NCI-H510A (cell line): ENCODE measurements at places on chromosomes 4 and X.

DNA sequence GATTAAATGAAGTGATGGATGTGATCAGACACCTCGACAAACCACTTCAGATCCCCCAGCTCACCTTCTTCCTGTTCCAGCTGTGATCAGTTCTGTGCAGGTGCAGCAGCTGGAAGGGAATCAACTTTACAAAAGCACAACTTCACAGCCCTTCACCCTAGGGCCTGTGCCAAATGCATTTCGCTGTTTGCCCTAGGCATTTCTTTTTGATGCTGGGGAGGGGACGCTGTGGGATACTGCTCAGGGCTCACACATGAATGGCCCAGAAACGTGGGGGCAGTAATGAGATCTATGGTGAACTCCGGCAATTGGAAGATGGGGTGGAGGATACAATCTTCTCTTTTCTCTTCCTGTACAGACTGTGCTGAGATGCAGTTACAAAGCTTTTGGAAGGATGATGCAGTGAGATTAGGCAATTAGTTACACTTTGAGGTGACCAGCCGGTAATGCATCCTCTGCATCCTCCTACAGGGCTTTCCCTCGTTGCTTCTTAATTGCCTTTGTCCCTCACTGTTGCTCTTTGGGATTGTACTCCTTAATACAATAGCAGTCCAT is 215.1 kb upstream of the PITX2 start:
- no peak for DNase-seq

DNA sequence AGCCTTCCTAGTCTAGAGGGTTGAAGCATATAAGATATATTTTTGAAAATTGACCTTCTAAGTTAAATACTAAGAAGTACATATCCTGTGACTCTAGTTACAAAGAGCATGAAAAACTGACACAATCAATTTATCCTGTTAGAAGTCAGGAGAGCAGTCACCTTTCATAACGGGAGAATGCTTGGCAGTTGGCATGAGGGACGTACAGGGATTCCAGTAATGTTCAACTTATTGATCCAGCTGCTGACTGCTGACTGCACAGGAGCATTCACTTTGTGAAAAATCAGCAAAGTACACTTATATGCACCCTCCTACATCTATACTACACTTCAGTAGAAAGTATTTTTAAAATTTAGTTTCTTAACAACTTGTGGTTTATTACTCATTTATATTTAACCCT is 4.2 kb downstream of the ADAMTS3 start:
- DNase-seq = no peak

GRCh38 chr4:186061921-186062320 is 7.0 kb upstream of the TLR3 start:
- DNase-seq = no peak

- DNase-seq = no peak
Measured at GRCh38 chr4:155855897-155856296, 10.2 kb downstream of the ASIC5 start.

DNA sequence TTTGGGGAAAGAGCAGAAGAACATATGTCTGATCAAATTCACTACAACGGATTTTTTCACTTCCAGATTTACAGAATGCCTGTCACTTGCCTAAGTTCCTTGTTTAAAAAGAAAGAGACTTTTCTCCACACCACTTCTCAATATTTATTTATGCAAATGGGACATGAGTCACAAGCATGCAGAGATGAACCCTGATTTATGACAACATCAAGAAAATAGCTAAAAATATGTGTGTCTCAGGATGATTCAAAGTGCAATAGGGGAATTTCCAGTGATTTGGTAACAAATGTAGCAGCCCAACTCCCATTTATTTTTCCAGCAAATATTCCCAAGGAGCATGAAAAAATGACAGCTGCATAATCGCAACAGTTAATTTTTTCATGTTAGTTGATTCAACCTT is 180.4 kb upstream of the FAT1 start:
- no peak for DNase-seq

DNA sequence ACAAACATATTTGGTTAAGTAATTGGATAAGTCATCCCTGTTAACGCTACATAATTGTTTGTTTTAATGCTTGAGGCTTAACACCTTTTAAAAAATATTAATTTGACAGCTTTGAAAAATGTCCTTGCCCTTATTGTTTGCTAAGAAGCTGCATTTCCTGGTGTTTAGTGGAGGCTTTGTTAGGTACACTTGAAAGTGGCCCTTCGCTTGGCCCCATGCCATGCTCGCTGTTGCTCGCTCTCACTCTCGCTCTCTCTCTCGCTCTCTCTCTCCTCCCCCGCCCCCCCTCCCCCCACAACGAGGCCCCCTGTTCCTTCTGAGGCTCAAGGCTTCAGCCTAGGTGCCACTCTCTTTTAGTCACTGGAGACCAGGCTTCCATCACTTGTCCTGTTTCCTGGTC is 139.6 kb downstream of the DCLK2 start:
- peak; percentile 25 for DNase-seq

DNA sequence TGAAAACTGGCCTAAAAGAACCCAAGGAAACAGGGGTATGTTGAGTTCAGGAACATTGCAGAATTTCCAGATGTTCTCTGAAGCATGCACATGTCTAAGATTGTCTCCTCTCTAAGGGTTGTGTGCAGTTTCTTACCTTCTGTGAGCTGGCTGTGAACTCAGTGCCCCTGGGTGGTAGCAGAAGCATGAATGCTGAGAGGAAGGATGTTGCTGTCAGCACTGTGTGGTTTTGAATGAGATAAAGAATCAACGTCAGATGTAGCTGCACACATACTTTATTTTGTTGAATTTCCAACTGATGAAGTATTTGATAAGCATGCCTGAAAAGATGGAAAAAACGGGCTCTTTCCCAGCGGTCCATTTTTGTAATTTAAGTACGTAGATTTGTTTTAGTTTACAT is 23.8 kb upstream of the CD38 start:
- DNase-seq = no peak

- no peak for DNase-seq
Measured at GRCh38 chr4:94338681-94339351, 3.8 kb downstream of the HPGDS start.

DNA sequence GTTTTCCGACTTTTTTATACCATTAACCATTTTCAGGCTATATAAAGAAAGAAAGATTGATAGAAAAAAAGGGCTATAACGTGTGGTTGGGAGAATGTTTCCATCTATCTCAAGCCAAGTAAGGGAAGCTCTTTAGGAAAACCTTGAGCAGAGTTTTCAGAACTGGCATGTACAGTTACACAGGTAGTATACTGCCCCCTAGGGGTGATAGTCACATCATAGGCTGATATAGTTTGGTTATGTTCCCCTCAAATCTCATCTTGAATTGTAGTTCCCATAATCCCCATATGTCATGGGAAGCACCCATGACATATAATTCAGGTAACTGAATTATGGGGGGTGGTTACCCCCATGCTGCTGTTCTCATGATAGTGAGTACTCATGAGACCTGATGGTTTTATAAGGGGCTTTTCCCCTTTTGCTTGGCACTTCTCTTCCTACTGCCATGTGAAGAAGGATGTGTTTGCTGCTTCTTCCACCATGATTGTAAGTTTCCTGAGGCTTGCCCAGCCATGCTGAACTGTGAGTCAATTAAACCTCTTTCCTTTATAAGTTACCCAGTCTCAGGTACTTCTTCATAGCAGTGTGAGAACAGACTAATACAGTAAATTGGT is 186.8 kb downstream of the TMA16 start:
- DNase-seq = no peak

DNA sequence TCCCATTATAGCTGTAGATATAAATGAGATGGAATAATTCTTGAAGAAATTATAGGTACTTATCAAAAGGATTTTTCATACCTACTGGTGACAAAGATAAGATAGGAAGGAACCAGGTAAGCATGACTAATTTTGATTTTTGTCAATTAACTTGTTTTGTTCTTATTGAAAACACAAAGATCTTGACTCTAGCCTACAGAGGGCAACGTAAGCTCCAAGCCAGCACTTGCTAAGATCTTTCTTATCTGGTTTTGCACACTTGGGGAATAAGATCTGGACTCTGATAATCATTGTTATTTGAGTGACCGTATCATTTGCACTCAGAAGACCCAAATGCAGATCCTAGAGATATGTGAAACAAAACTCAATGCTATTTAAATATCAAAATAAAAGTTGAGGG is 223.4 kb downstream of the VEGFC start:
- no peak for DNase-seq

DNA sequence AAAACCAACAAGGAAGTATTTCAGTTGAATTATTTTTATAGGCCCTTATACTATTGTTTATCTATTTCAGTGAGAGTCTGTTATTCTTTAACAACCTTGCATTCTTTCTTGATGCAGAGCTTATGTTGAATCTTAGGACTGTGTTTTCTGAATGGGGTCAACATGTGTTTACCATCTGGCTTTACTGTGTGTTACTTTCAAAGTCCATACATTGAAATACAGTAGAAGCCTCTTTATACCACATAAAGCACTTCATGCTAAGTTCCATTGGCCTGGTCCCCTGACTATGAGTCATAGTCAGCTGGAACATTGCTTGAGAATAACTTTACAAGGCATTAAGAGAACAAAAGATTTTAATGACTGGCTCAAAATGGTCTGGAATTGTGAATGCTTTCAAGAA is 152.6 kb downstream of the GASK1B start:
- DNase-seq = no peak

DNA sequence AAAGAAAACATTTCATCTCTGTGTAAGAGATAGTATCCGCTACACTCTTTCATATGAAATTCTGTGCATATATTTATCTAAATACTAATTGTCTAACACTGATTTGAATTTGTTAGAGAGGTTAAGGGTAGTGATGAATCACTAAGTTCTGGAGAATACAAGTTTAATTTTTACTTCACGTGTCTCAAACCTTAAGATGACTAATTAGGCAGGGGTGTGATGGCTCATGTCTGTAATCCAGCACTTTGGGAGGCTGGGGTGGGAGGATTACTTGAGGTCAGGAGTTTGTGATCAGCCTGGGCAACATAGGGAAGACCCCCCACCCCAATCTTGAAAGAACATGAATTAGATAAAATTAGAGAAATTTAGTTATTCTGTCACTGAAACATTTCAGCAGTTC is 2241.9 kb downstream of the PCDH7 start:
- no peak for DNase-seq

DNA sequence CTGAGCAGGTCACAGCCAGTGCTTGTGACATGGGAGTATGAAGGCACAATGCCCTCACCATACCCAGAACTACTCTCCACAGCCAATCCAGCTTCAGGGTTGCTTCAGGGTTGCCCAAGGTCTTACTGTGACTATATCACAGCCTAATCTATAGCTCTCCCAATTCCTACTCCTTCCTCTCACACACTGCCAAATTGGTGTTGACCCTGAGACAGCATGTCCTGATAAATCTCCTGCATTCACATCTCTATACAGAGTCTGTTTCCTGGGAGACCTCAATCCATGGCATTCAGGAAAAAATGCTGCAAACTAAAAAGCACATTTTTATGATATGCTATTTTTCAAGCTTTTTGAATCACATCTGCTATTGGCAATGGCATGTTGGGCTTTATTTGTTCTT is 456.7 kb downstream of the GRID2 start:
- no peak for DNase-seq

DNA sequence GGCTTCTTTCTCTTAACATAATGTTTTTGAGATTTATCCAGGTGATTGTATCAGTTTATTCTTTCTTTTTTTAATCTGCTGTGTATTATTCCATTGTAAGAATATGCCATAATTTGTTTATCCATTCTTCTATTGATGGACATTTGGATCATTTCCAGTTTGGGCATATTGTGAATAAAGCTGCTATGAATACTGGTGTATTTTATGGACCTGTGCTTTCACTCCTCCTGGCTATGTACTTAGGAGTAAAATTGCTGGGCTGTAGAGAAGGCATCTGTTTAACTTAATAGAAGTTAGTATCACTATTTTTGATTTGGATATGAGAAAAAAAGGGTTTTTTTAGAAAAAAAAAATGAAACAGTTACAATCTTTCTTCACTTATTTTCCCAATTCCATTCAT is 50.0 kb upstream of the FAM9C start:
- DNase-seq = no peak

DNA sequence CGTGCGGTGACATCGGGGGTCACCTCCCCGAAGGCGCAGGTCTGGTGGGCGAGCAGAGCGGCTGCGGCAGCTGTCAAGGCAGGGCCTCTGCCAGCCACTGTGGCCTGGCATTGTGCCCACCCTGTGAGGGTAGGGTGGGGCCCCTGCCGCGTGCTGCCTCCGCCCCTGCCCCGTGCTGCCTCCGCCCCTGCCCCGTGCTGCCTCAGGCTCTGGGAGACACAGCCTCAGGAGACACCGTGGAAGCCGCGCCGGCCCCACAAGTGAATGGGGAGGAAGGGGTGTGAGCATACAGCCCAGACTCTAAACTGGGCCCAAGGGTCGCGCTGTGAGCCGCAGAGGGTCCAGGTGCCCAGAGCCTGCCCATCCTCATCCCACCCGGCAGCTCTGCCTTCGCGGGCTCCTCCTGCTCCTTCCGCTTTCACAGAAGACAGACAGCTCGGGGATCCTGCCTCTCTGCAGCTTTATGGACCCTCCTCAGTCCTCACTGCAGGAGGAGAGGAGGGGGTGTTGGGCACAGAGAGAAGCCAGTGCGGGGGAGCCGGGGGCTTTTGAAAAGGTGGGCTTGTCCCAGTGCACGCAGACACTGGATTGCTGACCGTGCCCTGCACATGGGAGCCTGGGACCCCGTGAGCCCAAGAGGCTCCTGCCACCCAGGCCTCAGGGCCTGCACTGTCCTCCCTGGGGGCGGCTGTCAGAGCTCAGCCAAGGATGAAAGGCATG is 27.4 kb downstream of the PCGF3 start:
- no peak for DNase-seq

GRCh38 chr4:66571145-66571695 is 900.9 kb upstream of the EPHA5 start:
- DNase-seq = no peak

DNA sequence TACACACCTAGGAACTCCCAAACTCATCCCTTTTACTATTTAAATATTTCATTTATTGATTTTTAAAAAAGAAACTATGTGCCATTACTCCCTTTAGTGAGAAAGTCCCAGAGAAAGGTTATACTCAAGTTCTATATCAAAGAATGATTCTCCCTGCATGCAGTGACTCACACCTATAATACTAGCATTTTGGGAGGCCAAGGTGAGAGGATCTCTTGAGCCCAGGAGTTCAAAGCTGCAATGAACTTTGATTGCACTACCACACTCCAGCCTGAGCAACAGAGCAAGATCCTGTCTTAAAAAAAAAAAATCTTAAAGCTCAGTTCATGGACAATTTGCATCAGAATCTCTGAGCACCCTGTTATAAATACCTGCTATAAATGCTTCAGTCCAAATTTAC is 9.2 kb upstream of the RBPJ start:
- no peak for DNase-seq

DNA sequence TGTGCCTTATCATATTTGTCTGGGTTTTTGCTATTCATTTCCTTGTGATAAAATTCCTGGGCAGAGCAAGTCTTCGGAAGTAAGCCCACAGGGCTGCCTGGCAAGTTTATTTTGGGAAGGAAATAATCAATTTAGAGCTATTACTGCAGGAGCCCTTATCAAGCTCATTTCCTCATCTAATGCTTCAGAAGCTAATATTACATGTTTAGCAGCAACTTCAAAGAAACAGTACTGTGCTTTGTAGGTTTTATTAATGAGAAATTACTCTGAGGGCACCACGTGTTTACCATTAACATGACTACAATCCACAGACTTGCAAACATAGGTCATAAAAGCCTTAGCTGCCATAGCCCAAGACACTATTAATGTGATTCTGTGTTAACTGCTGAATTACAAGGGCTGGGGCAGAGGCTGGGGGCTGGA is 540.0 kb downstream of the SPRY1 start:
- DNase-seq = no peak
